Muscle of back (tissue), 13 donors: ENCODE measurements at places on chromosomes 1 and 21. TPM values are rescaled to one million over a fixed set of nuclear protein-coding genes. Genes with fewer than 3 reads are reported as not detected.

The DCST1 gene
- 0.11 TPM for polyA plus RNA-seq

The TSTD1 gene
- 21.1 TPM for polyA plus RNA-seq

The KLF17 gene
- 0.14 TPM for polyA plus RNA-seq

The CACNA1S gene
- 38.5 TPM for polyA plus RNA-seq

The ITPKB gene
- 21.1 TPM for polyA plus RNA-seq

The HSF2BP gene
- polyA plus RNA-seq, result 0.40 TPM
